ENCODE measurements at places on chromosomes 5 and 9.
A peak's percentile ranks its signal among the peaks of the same experiment; 100 is the strongest.

DNA sequence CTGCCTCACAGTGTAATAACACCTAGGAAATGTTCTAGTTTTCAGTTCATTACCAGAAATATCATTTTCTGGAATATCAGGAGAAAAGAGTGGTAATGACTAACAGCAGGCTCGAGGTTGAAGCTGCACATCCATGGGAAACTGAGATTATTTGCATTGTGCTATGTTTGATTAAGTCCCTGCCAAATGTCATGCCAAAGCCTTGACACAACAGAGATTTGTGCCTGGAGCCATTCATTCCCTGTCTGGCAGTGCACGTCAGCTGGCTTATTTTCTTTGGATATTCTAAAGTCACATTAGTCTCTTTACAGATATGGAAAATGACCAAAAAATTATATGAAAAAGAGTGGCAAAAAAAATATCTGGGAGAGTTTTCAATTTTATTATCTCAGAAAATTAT is 848.0 kb downstream of the PTPRD start:
- no peak for DNase-seq

DNA sequence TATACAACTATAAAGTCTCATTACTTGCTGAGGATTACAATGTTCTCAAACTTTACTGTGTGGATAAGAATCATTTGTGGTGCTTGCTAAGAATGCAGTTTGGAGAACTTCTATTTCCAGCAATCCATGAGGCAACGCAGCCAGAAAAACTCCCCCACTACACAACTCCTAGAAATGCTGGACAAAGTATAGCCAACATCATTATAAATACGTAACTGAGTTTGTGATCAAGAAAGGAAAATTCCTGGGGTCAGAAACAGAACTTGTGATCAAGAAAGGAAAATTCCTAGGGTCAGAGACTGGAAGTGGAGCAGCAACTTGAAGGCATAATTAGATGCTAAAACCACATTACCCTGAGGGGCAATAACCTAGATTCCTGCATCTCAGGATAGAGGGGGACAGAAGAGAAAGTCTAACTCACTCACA is 81.1 kb downstream of the MAT2B start:
- DNase-seq = no peak

- no peak for DNase-seq
These were observed 97.2 kb upstream of the ISL1 start for GRCh38 chr5:51286046-51286445.

GRCh38 chr5:175534070-175534932 is 55.9 kb downstream of the SFXN1 start:
- DNase-seq = peak; percentile 86

GRCh38 chr9:88015606-88016005 is 41.3 kb upstream of the CDK20 start:
- DNase-seq = no peak

GRCh38 chr5:175447571-175447970 is 3.6 kb upstream of the DRD1 start:
- DNase-seq = no peak

DNA sequence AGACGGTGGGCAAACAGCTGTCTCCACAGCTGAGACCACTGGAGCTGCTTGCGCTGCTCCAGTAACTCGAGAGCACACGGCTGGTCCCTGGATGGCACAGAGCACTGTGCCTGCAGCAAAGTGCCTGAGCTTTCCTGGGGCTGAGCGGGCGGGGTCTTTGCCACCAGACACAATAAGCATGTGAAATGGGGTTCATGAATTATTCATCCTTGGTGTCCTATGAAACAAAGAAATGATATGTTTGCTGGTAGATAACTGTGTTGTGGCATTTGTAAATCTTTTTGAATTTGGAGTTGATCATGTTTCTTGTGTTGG is 151.7 kb upstream of the MPDZ start:
- no peak for DNase-seq

GRCh38 chr9:124133727-124134126 is 122.2 kb downstream of the LHX2 start:
- DNase-seq = no peak

DNA sequence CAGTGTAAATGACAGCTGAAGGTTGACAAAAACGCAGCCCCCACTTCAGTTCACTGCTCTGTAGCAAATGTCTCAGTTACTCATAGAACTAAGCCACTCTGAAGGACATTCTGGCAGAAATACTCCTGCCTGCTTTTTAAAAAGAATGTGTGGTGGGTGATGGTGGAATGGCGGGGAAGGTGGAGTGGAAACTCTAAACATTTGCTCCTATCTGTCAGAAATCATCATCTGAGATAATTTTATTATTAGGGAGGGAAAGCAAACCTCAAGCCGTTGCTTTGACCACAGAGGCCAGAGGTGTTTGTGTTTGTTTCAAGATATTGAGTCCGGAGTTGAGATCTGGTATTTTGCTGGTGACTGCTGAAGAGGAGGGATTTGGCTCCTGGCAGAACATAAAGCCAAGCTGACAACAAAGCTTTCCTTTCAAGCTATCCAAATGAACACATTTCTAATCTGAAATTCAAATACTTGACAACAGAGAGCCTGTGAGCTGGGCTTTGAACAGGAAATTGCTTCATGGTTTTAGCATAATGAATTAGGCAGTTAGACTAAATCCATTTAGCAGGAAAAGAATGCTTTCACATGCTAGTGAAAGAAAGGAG is 362.7 kb downstream of the CSNK1G3 start:
- no peak for DNase-seq

DNA sequence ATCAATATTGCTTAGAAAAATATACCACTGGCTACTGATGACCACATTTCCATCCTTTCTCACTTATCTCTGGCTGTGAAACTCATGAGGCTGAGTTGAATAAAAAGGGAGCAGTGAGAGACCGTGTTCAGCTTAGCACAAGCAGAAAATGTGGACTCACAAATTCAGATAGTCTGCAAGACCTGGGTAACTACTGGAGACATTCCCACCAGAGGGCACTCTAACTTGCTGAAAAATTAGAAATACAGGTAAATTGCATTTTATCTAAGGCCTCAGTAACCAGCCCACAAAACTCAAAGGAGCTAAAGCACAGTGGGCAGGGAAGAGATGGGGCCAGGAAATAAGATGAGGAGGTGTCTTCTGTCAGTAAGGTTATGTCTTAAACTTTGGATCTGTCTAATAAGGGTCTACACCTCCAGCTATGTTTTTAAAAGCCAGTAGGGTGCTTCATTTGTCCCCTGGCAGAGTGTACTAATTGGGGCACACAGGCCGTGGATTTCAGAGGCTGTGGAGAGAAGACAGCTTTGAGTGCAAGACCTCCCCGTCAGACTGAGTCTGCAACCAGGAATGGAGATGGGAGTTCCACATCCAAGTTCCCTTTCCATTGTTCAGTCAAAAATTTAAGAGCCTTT is 8.7 kb upstream of the NDUFB6 start:
- peak; percentile 28 for DNase-seq

DNA sequence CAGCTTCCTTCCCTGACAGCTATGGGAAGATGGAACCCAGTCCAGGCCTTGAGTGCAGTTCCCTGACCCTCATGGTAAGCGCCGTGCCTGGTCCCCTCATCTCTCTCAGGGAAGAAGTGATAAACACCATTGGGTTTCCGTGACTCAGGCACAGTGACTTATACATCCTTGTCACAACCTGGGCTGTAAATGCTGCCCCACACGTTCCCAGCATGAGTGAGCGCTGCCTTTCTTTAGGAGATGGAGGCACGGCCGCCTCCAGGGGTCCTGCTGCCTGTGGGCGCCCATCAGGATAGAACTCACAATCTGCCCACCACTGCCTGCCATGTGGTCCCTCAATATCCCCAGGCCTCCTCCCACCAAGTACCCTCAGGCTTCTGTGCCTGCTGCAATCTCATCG is 8.3 kb upstream of the NKD2 start:
- DNase-seq = no peak

- no peak for DNase-seq
These were observed 80.6 kb downstream of the HINT1 start for GRCh38 chr5:131084436-131084835.

GRCh38 chr5:78717674-78718584 is 69.4 kb upstream of the LHFPL2 start:
- DNase-seq = no peak

DNA sequence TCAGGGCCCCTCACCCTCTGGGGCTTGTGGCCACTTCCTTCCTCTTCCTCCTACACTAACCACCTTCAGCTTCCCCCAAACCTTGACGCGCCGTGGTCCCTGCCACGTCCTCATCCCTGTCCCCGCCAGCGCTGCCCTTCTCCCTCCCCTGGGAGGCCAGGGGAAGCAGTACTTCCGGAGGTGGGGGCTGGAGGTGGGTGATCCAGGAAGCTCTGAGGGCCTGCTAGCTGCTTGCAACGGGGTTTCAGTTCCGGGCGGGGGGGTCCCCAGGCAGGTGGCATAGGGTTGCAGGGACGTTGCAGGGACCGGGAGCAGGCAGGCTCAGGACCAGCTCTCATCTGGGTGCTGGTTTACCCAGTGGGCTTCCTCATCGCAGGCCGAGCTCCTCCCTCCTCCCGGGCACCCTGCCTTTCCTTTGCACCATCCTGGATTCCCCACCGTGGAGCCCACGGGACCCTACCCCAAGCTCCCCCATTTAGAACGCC is 70.0 kb downstream of the RXRA start:
- peak; percentile 87 for DNase-seq

DNA sequence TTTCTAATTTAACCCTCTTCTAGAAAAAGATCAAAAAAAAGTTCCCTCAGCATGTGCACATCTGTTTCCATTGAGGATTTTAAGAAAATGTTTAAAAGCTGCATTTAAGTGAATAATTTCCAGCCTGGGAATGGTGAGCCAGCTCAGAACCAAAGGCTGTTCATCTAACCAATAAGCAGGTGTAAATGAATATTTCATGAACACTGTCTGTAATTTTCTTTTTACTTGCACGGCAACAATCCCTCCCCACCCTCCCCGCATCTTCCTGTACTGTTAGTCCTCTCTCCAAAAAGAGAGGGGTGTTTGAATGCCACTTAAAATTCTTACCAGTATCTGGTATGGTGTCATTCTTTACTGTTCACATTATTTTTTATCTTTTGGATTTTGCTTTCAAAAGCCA is 425.6 kb downstream of the PDE4D start:
- no peak for DNase-seq

DNA sequence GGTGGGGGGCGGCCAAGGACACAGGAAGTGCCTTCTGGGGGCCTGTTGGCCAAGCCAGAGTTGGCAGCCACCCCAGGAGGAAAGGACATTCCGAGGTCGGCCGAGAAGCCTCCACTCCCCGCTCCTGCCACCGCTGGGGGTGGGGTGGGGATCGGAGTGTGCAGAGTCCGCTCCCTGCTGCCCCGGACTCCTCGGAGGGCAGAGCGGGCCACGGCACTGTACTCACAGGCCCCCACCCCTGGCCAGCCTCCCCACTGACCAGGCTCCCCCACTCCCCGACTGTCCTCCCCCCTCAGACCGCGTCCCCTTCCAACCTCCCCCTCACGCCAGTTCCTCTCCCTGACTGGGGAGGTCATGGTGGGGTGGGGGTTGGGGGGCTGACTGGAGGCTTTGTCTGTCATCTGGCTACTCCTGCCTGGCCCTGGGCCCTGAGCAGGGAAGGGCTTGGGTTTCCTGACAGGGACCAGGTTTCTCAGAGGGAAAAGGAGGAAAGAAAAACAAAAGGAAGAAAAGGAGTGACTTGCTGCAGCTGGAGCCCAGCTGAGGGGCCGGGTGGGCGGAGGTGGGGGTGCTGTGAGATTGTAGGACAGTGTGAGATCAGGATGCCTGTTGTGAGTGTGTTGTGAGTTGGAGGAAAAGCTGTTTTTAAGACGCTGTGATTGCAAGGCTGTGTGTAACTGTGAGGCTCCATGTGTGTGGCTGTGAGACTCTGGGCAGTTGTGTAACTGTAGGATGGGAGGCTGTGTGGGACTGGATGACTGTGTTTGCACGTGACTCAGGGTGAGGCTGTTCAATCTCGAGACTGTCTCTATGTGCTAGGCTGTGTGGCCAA is 29.7 kb downstream of the CNTFR start:
- no peak for DNase-seq

- no peak for DNase-seq
These were observed 28.0 kb upstream of the HTR4 start for GRCh38 chr5:148682058-148683026.

DNA sequence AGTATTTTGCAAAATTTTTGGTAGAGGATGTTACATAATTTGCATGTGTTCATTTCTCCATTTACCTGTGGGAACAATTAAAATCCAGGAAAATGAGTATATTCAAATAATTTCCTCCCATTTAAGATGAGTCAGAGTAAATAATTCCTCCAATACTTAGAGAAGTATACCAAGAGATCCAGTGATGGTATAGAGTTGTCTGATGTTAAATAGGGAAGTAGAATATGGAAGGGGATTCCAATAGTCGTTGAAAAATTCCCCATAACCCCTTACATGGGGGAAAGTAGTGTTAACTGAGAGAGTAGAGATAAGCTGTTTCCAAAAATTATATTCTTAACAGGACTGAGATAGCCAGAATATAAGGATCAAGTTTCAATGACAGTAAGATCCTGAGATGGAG is 15.7 kb downstream of the CD274 start:
- no peak for DNase-seq

GRCh38 chr9:122262073-122262472 is 2.6 kb downstream of the RBM18 start:
- no peak for DNase-seq

DNA sequence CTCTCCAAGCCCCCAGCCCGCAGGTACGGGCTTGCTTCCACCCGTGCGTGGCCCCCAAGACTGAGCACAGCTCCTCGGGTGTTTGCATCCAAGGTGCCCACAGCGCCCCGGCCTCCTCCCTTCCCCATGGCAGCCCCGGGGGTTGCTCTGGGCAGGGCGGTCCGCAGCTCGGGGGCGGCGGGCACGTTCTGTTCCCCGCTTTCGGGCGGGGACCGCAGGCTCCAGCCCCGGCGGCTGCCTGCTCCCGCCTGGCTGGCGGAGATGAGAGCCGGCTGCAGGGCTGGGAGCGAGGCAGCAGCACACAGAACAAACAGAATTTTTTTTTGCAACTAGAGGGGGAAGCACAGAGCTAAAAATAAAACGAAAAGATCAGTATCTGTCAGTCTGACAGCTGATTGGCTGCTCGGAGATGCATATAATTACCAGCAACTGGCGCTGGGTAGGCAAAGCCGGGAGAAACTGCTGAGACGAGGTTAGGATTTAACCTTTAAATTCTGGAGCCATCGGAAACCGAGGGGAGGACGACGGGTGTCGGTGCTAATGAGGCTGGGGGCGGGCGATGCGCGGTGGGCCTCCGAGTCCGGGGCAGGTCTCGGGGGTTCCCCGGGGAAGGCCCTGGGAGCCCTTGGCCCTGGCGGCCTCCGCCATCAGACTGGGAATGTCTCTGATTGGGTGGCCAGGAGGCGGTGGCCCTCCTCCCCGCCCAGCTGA is 142.7 kb upstream of the IER5L start:
- peak; percentile 66 for DNase-seq

GRCh38 chr9:119366909-119367682 is 2.1 kb downstream of the BRINP1 start:
- DNase-seq = no peak

GRCh38 chr5:135447298-135447929 is at the start of gene DCANP1:
Gene DCANP1 (minus strand): TSS chr5:135447348. CDS start chr5:135447108, 240 bp downstream.
- DNase-seq = no peak

All from DND-41 (cell line).